HT1080 (cell line): ENCODE measurements at places on chromosomes 5 and 9. TPM values are rescaled to one million over a fixed set of nuclear protein-coding genes. Genes with fewer than 3 reads are reported as not detected.

The NUTM2F gene
- not detected in 2 replicates for total RNA-seq

The MSMP gene
- total RNA-seq = not detected in 2 replicates

The MYO10 gene
- total RNA-seq = 54.6 and 61.2 TPM in 2 replicates

The CAMK4 gene
- 28.0 and 35.4 TPM in 2 replicates for total RNA-seq

The HAVCR1 gene
- total RNA-seq = not detected in 2 replicates

The GAPT gene
- not detected in 2 replicates for total RNA-seq

The TLR4 gene
- total RNA-seq = 15.5 and 16.4 TPM in 2 replicates

The KIF24 gene
- 5.8 and 8.3 TPM in 2 replicates for total RNA-seq

The SHOC1 gene
- not detected in 2 replicates for total RNA-seq

The PPP1R26 gene
- total RNA-seq = 31.9 and 36.2 TPM in 2 replicates

The LCN12 gene
- not detected in 2 replicates for total RNA-seq

The C5orf63 gene
- 0.37 and 1.9 TPM in 2 replicates for total RNA-seq

The GRIA1 gene
- 0.13 and 0.33 TPM in 2 replicates for total RNA-seq

The IFNA16 gene
- not detected in 2 replicates for total RNA-seq
